ENCODE measurements at places on chromosomes 2 and 18.
A peak's percentile ranks its signal among the peaks of the same experiment; 100 is the strongest.

DNA sequence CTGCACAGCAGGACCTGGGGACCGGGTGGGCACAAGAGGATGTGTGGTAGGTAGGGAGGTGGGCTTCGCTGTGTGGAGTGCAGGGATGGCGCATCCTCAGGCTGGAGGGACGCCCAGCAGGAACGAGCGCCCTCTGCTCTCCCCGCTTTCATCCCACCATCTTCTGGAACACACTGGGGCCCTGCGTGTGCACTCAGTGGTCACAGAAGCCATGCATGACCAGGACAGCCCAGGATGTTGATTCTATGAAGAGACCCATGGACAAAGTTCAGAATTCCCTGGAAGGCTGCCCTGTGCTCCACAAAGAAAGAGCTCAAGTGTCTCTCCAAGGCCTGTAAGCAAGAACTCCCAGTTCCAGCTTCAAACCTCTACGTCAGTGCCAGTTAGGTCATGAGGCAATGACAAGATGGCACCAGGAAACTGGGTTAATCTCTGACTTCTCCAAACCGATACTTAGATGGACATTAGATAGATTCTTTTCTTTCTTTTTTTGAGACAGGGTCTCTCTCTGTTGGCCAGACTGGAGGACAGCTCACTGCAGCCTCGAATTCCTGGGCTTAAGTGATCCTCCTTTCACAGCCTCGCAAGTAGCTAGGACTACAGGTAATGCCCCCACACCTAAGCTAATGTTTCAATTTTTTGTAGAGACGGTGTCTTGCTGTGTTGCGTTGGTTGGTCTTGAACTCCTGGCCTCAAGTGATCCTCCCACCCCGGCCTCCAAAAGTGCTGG lies 3.4 kb downstream of the SLC66A2 start:
- no peak for DNase-seq

- DNase-seq, result no peak
Observed at GRCh38 chr2:164800572-164800971, 41.1 kb downstream of the COBLL1 start.

GRCh38 chr18:48954886-48955819 lies 4.4 kb upstream of the SMAD7 start:
- DNase-seq, result peak; percentile 94

DNA sequence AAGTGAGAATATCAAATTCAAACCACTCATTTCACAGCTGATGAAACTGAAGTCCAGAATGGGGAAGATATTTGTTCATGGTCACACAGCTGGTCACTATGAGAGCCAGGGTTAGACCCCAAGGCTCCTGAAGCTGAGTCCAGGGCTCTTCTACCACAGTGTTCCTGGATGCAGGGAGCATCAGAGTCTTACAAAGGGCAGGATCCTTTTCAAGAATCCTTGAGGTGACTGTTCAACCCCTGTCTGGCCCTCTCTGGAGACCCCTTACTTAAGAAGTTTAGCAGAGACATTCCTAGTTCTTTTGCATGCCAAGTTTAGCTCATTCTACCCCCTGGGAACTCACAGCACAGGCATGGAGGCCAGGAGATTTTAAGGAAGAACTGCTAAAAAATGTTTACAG lies 15.7 kb downstream of the PROKR1 start:
- DNase-seq, result no peak

DNA sequence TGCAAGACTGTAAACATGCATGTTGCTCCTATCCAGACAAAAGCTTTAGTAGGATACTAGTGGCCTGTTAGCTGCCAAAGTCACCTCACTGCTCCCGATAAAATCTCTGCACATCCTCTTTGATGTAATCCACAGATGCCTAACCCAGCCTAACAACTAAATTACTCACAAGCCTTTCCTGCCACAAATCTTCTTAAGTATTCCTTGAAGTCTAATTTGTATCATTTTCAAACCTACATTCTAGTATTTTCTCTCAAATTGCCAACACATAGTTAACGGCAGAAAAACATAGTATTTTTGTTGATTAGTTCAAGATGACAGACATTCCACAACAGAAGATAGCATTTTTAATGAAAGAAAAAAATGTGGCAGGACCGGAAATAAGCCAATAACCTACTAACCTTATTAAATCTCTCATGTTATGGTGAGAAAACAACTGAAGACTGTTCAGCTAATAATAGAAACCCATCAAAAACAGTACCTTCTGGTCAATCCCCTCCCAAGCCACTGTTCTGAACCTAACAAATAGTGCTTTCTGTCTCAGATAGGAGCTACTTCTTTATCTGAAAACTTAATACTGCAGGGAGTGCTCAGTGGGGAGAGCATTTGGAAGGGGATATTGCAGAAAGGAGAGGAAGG lies at the start of gene MPP4:
Gene MPP4, minus strand, starts transcription at position 57 of the 639 bp plus-strand sequence. CDS start 4,690 bp downstream, outside the sequence.
- peak; percentile 46 for DNase-seq

- no peak for DNase-seq
Observed at GRCh38 chr2:240437551-240437860, 2.0 kb downstream of the GPC1 start.

DNA sequence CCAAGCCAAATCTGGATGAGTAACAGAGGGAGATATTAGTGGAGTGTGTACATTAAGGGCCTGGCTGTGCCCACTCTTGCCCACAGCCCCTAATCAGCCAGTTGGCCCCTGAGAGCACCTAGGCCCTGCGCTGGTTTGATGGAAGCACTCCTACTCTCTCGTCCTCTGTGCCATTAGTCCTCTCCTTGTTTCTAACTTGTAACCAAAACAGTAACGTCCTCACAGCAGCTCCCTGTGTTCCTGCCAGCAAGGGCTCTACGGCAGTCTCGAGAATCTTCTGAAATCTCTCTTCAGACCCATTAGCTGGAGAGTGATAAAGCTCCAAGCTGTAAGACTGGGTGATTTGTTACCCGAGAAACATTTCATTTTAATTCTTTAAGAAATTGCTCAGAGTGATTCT lies 76.1 kb downstream of the LRRC30 start:
- no peak for DNase-seq

DNA sequence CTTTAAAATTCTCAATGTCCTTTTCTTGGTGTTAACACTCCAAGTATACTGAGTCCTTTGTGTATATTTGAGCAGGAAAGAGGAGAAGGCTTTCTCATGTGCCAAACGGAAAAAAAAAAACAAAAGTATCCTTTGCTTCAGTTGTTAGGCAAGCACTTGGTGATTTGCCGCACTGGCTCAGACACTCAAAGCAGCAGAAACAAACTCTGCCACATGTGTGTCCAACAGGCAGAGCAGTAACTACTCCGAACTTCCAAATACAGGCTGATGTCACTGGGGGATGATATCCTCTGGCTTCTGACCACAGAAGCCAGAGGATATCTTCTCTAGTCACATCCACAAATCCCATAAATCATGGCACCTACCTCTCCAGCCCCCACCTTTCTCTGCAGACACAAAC lies 108.0 kb upstream of the SALL3 start:
- DNase-seq, result no peak

DNA sequence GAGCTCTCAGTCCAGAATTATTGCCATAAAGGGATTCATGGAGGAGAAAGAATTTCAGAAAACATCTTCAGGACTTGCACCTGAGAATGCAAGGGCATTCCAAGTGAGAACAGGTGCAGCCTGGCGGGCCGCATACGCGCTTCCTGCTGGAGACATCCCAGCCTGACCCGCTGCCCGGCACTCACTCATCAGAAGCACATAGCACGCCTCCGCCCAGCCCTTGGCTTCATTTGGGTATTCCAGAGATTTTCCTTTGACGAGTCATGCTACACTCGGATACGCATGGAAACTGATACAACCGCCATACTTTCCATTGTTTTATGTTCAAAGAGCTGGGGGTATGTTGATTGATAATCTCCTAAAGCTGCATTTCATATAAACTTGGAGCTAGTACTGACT lies 228.0 kb upstream of the ID2 start:
- DNase-seq, result no peak

All from mammary epithelial cell (primary cell).